Stimulated activated CD4-positive, alpha-beta T cell treated with anti-CD3 and anti-CD28 coated beads, Interleukin-2, amount 100 ng/mL, for 48 hours (primary cell): ENCODE measurements at places on chromosomes 1 and 21.

GRCh38 chr1:44348061-44348485, 7.0 kb downstream of the ERI3 start:
- DNase-seq = no peak

- no peak for DNase-seq
Measured at GRCh38 chr21:15472108-15473040, 257.4 kb upstream of the USP25 start.

DNA sequence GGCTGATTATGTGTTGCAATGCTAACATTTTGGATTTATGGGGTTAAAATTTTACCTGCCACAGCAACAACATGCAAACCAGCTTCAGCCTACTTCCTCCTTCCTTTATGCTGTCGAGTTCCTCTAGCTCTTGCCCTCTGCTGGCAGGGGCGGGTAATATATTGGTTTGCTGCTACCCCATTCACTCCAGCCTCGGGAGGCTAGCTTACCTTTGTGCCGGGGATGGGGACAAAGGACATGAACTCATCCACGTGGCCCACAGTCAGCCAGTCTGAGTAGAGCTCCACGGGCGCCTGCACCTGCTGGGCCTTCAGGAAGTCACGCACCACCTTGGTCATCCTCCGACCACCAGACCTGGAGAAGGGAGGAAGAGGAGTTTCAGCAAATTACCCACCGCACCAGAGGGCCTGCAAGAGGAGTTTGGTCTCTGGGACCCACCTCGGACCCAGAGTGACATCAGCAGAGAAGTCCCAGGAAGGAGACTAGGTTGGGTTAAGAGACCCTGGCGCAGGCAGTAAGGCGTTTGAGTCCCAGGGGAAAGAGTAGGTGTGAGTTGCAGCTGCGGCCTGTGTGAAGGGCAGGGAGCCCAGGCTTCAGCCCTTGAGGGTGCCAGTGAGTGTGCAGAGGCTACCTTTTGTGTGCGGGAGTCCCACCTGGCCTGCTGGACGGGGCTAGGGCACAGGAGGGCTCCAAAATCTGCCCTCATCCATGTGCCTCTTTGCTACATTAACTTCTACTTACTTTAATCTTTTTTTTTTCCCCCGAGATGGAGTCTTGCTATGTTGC, 21.8 kb upstream of the SDHB start:
- DNase-seq = no peak

- DNase-seq = no peak
Measured at GRCh38 chr21:44711327-44712202, at the start of gene TSPEAR. Gene TSPEAR, minus strand, starts transcription at chr21:44711572. Its CDS starts 58 bp downstream, at chr21:44711514.

GRCh38 chr1:3219005-3219790, 150.2 kb downstream of the PRDM16 start:
- DNase-seq = no peak

DNA sequence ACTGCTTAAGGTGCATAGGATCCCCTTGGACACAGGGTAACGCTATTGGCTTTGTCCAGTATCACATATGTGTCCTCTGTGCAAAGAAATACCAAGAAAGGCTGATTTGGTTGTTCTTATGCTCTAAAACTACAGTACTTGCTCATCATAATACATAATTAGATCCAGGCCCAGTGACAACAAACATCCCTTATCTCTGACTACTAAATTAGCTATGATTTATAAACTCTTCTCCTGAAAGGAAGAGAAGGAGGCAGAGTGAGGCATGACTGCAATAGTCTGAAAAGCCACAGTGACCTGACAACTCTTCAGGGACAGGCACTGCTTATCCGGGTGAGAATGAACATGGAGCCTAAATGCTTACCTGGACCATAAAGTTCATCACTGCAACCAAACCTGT, 30.7 kb downstream of the MGST3 start:
- DNase-seq = no peak
